ENCODE measurements at places on chromosomes 1 and 21.

- peak; percentile 93 for DNase-seq
These were observed 1.2 kb upstream of the DHRS3 start for GRCh38 chr1:12618965-12619791.

DNA sequence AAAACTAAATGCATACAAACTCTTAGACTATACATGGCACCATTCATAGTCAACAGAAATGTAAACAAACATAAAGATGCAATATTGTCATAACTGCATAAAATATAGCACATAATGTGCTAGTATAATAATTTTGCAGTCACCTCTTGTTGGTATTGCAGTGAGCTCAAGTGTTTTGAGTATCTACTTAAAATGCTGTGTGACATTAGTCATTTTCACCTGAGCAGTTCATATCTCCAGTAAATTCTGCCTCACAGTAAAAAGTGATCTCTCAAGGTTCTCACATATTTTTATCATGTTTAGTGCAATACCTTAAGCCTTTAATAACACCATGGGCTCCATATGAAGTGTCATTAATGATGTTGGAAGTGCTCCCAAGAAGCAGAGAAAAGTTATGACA lies 29.6 kb upstream of the FMO2 start:
- no peak for DNase-seq

GRCh38 chr1:53589043-53589887 lies 130.1 kb downstream of the DMRTB1 start:
- no peak for DNase-seq

- no peak for DNase-seq
These were observed 151.1 kb downstream of the PCNX2 start for GRCh38 chr1:233144434-233144833.

DNA sequence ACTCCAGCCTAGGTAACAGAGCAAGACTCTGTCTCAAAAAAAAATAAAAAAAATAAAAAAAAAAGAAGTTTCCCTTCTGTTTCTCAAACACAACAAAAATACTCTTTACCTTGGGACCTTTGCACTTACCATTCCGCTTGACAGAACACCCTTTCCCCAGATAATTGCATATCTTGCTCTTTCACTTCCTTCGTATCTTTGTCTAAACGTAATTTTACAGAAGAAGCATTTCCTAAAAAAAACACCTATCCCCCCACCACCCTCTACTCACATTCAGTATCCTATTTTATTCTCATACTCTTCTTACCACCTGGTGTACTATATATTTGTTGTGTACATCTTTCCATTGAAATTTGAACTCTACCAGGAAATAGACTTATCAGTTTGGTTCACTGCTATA lies 32.7 kb downstream of the ASH1L start:
- no peak for DNase-seq

DNA sequence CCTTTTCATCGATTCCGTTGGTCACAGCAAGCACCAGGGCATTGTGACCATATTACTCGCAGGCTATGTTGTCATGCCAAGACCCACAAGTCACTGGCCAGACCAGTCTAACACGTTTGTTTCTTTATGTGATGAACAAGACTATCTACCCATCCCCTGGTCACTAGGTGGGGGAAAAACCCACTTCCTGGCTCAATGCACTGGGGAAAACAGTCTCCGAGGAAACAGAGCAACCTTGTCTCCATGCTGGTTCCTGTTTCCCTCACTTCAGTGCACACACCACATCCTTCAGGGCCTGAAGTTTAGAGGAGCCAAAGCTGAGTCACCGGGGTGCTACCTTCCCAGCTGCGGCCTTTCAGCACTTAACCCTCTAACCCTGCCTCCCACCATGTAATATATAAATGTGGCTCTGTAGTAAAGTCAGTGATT lies 20.9 kb downstream of the ERICH3 start:
- peak; percentile 88 for DNase-seq

DNA sequence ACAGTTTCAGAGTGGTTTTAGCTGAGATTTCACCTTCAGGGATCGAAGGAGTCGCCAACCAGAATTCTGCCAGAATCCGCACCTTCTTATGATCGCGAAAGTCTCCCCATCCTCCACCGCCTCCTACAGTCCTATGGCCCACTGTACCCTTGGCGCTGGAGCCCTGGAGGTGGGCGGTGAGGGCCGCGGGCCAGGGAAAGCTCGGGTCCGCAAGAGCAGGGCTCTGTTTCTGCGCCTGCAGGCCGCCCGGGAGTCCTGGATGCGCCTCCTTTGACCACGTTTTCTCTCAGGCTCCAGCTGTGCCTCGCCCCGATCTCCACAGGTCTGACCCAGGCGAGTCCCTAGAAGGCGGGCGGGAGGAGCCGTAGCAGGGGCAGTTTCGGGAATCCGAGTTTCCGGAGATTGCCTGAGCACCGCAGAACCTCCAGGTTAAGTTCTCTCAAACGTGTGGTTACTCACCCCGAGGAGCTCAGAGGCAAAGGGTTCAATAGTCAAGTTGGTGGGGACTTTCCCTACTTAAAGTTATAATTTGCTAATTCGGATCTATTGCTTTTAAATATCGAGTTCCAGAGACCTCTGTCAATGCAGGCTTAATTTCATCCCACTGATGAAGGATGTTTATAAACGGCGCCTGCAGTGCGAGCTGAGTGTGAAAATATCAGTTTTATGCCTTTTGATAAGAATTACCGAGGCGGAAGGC lies 3.2 kb upstream of the LHX8 start:
- DNase-seq = no peak

DNA sequence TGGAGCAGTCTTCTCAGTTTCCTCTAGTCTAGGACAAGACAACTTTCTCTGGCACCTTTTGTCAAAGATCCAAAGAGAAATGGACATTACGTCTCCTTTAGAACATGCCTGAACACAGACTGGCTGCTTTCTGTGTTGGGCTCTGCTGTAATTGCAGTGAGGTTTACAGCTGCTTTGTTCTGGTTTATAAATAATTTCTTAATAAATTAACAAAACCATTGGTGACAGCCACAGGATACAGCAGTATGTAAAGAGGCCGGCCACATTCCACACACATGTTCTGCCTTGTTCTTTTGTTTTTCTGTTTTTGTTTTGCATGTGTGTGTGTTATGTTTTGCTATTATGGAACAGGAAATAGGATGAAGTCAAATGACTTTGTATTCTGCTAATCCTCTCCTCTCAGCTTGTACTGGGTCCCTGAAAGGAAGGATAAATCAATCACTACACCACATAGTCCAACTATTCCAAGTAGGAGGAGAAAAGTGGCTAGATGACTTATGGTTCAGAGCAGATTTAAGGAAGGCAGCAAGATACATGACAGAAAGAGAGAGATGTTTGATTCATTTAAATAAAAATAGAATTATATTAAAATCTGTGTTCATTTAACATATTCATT lies 161.5 kb upstream of the ESRRG start:
- DNase-seq = no peak
